T1000 (cell line): ENCODE measurements at places on chromosomes 6 and 20.

DNA sequence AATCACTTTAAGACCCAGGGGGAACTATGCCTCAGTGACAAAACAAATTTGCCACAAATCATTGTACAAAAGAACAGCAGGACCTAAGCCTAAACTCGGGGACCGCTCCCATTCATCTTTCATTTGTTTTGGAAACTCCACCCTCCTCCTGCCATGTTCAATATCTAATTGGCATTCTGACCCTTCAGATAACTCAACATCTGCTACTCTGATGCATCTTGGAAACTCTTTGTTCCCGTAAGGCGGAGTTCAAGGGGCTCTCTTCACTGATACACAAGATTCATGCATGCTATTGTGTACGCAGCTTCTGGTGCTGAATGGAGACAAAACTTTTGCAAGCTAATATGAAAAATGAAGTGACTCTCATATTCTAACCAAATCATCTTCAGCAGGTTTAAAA, 187.6 kb downstream of the ZFP64 start:
- no peak for DNase-seq

DNA sequence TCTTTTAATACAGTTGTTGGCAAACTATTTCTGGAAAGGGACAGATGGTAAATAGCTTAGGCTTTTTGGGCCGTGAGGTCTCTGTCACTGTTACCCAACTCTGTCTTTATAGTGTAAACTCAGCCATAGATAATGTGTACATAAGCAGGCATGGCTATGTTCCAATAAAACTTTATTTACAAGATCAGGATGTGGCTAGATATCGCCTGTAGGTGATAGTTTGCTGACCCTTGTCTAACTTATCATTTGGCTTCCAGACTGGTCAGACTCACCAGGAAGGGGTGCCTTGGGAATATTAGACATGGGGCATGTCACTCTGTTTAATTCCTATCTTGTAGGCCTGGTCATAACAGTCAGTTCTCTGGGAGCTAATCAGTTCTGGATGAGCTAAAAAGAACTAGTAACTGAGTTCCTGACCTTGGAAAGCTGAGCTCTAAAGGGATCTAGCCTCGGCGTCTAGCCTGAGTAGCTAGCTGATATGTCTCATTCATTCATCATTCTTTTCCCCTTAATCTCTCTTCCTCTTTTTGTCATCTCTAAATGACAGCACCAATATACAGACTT, 163.6 kb downstream of the SLC16A10 start:
- DNase-seq: no peak

GRCh38 chr6:8589941-8590729, 154.8 kb upstream of the SLC35B3 start:
- no peak for DNase-seq

GRCh38 chr6:47202644-47203205, 107.0 kb downstream of the TNFRSF21 start:
- no peak for DNase-seq

DNA sequence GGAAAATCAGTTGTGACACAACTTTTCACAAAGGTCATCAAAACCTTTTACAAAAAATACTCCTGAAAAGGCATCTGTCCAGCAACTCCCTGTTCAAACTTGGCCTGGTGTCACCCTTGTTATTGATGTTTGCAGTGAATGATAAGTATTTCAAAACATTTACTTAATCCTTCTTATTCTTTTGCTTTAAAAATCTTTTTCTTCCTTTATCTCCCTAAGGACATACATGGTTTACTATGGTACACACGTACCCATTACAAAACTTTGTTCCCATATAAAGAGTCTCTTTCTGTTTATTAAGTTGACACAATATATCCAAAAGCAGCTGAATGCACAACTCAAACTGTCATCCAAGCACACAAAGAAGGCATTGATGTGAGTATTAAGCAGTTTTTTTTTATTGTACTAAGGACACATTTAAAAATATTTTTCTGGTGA, 17.5 kb downstream of the GSTA2 start:
- DNase-seq: no peak
